T-helper 2 cell treated with Interferon-gamma antibody and Interleukin-4, amounts not matched to agents 5 μg/mL and 100 μg/mL, for 36 hours (primary cell): ENCODE measurements at places on chromosomes 7 and 10.

DNA sequence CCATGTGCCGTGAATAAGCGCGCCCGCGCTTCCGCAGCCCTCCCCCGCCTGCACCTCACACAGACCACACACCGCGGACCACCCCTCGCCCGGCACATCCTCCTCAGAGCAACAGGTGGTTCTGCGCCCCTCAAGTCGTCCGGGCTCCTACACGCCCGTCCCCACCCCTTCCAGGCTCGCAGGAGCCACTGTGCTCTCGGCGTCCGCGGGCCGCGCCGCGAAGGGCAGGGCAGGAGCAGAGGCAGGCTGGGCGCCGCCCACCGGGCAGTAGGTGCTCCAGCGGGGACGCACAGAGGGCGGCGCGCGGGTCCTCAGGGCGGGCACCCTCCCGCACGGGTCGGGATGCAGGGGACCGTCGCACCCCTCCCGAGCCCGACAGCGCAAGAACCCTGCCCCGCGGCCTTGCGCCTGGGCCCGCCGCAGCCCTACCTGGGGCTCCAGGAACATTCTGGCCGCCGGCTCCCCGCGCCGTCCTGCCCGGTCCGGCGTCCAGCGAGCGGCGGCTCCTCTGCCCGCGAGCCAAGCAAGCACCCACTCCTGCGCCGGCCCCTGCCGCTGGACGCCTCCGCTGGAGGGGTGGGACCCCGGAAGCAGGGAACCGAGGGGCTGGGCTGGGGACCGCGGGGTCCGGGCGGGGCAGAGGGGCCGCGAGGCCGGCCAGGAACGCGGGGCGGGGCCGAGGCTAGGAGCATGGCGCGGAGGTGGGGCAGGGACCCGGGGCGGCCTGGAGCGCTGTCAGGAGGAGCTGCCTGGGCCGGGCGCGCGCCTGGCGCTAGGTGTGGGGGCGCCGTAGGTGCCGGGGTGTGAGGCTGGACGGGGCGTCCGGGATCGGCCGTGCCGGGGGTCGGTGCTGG lies 37.4 kb downstream of the RASGEF1A start:
- DNase-seq, result no peak
- H3K27me3 ChIP-seq, result peaks cover 48% of the 10 kb centered on the region
- no peak overlapping the region for H3K27ac ChIP-seq

DNA sequence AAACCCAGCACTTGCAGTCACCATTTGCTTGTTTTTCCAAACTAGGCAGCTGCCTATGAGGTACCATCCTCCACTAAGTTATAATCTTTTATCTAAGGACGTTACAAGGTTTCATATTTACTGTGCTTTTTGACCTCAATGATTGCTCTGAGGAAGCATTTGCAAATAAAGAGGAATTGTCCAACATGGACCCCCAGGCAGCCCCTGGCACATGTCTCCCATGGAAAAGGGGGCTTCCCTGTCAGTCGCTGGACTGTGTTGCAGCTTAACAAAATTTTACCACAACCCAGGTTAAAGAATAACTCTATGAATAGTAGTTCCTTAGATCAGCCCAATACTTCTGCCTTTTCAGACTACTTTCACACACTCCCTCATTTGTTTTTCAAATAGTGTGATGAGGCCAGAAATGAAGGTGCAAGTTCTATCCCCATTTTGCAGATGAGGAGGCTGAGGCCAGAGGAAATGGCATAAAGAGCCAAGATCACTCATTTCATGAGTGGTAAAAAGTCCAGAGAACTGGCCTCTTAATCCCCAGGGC lies 52.8 kb upstream of the ZPBP start:
- peak overlapping the region; percentile 69 for H3K27ac ChIP-seq
- peaks cover 1% of the 10 kb centered on the region for H3K36me3 ChIP-seq
- DNase-seq, result no peak
- peak overlapping the region; percentile 35 for H3K4me3 ChIP-seq

- peaks cover 41% of the 10 kb centered on the region for H3K27me3 ChIP-seq
- H3K27ac ChIP-seq, result no peak overlapping the region
- no peaks in the 10 kb centered on the region for H3K36me3 ChIP-seq
- DNase-seq, result no peak
These were observed 10.4 kb upstream of the ELFN1 start for GRCh38 chr7:1659696-1660095.

DNA sequence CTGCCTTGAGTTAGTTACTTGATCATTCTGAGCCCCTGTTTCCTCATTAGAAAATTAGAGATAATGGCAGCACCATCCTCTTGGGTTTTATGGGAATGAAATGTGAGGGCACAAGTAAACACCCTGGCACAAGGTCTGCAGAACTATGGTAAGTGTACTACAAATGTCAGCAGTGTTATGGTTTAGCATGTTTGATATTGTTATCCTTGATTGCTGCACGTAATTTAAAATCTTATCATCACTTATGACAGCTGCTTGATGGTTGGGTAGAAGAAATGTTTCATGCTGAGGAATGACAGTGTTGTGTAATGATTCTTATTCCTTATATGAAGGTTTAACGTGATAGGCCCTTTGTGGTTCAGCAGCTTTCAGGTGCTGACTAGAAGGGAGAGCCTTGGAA lies 134.3 kb downstream of the KAT6B start:
- no peaks in the 10 kb centered on the region for H3K27me3 ChIP-seq
- H3K4me1 ChIP-seq, result peaks cover 28% of the 10 kb centered on the region
- no peak overlapping the region for H3K27ac ChIP-seq
- no peak overlapping the region for H3K4me3 ChIP-seq

GRCh38 chr10:93903051-93903450 lies 9.3 kb downstream of the SLC35G1 start:
- no peak overlapping the region for H3K27ac ChIP-seq
- no peak overlapping the region for H3K4me3 ChIP-seq
- H3K27me3 ChIP-seq, result no peaks in the 10 kb centered on the region
- H3K4me1 ChIP-seq, result peaks cover 8% of the 10 kb centered on the region
- DNase-seq, result no peak
- peaks cover 12% of the 10 kb centered on the region for H3K36me3 ChIP-seq

GRCh38 chr7:41135511-41135910 lies 567.4 kb downstream of the INHBA start:
- H3K4me3 ChIP-seq, result no peak overlapping the region
- H3K36me3 ChIP-seq, result no peaks in the 10 kb centered on the region
- no peak for DNase-seq
- no peaks in the 10 kb centered on the region for H3K4me1 ChIP-seq

DNA sequence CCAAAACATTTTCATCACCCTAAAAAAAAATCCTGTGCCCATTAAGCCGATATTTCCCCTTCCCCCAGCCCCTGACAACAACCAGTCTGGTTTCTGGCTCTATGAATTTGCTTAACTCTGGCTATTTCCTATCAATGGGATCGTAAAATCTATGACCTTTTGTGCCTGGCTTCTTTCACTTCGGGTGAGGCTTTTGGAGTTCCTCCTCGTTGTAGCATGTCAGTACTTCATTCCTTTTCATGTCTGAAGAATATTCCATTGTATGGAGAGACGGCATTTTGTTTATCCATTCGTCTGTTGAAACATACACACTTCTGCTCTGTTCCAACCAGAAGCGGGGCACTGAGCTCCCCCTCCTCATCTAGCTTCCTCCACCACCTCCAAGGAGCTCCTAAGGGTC lies 29.5 kb downstream of the TACC2 start:
- H3K36me3 ChIP-seq, result no peaks in the 10 kb centered on the region
- H3K27me3 ChIP-seq, result peaks cover 6% of the 10 kb centered on the region

DNA sequence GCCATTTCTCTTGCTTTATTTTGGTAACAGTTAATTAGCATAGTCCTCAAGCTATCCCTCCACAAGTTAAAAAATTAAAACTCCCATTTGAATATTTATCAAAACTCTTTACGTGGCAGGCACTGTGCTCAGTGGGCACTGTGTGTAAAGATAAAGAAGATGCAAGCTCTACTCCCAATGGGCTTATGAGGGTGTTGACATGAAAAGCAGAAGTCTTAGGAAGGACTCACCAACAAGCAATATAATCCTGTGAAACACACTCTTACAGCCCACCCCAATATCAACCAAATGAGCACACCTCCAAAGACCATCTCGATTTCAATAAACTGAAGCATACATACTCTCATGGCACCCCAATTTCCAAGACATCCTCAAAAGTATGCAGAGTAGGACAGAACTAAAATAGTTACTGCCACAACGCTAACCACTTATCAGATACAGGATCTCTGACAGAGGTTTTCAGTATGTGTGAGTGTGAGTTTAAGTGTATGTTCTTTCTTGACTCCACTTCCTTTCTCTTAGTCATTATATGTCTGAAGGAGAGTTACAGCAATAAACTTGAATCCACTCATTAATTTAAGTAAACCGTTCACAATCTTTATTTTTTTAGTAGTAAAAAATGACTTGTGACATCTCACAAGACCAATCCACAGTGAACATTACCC lies 120.0 kb downstream of the PDE1C start:
- H3K36me3 ChIP-seq, result no peaks in the 10 kb centered on the region
- H3K4me3 ChIP-seq, result no peak overlapping the region
- H3K27me3 ChIP-seq, result no peaks in the 10 kb centered on the region
- DNase-seq, result no peak
- H3K4me1 ChIP-seq, result peaks cover 2% of the 10 kb centered on the region

GRCh38 chr7:3463696-3464095 lies 162.6 kb downstream of the SDK1 start:
- H3K4me3 ChIP-seq, result no peak overlapping the region
- peaks cover 2% of the 10 kb centered on the region for H3K36me3 ChIP-seq
- DNase-seq, result no peak
- H3K27me3 ChIP-seq, result no peaks in the 10 kb centered on the region
- H3K27ac ChIP-seq, result no peak overlapping the region
- H3K4me1 ChIP-seq, result peaks cover 25% of the 10 kb centered on the region

GRCh38 chr7:38929460-38930171 lies 20.6 kb upstream of the VPS41 start:
- no peaks in the 10 kb centered on the region for H3K36me3 ChIP-seq
- DNase-seq, result no peak
- H3K4me3 ChIP-seq, result no peak overlapping the region
- peaks cover 7% of the 10 kb centered on the region for H3K4me1 ChIP-seq

DNA sequence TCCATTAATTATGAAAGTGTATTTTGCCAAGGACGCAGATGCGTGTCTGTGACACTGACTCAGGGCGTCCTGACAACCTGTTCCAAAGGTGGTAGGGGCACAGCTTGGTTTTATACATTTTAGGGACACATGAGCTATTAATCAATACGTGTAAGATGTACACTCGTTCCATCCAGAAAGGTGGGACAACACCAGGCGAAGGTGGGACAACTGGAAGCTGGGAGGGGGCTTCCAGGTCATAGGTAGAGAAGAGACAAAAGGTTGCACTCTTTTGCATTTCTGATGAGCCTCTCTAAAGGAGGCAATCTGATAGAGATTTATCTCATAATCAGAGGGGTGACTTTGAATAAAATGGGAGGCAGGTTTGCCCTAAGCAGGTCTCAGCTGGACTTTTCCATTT lies 82.7 kb upstream of the ZNF746 start:
- H3K27ac ChIP-seq, result no peak overlapping the region
- no peaks in the 10 kb centered on the region for H3K27me3 ChIP-seq
- H3K4me3 ChIP-seq, result no peak overlapping the region
- peaks cover 10% of the 10 kb centered on the region for H3K4me1 ChIP-seq

- no peak overlapping the region for H3K27ac ChIP-seq
- H3K27me3 ChIP-seq, result no peaks in the 10 kb centered on the region
- no peaks in the 10 kb centered on the region for H3K36me3 ChIP-seq
These were observed 970.9 kb upstream of the LRRN3 start for GRCh38 chr7:110119883-110120581.

GRCh38 chr7:33623267-33623666 lies 282.1 kb upstream of the BMPER start:
- H3K27ac ChIP-seq, result no peak overlapping the region
- no peaks in the 10 kb centered on the region for H3K36me3 ChIP-seq
- DNase-seq, result no peak
- H3K4me1 ChIP-seq, result no peaks in the 10 kb centered on the region

DNA sequence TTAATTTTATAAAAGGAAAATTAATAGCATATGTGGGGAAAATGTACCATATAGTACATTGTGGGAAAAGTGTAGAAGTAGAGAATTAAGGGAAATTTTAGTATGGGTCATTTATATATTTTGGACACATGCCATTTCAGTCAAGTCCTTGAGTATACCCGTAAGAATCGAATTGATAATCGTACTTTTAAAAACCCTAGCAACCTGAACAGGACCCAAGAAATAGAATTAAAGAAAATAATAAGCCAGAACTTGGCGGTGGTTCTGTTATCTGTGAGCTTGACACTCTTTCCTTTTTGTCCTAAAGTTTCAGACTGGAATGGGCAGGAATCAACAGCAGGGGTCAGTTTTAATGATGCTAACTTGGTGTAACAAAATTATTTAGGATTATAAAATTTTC lies 221.0 kb downstream of the CDK14 start:
- H3K4me3 ChIP-seq, result no peak overlapping the region
- no peak overlapping the region for H3K27ac ChIP-seq
- no peak for DNase-seq

DNA sequence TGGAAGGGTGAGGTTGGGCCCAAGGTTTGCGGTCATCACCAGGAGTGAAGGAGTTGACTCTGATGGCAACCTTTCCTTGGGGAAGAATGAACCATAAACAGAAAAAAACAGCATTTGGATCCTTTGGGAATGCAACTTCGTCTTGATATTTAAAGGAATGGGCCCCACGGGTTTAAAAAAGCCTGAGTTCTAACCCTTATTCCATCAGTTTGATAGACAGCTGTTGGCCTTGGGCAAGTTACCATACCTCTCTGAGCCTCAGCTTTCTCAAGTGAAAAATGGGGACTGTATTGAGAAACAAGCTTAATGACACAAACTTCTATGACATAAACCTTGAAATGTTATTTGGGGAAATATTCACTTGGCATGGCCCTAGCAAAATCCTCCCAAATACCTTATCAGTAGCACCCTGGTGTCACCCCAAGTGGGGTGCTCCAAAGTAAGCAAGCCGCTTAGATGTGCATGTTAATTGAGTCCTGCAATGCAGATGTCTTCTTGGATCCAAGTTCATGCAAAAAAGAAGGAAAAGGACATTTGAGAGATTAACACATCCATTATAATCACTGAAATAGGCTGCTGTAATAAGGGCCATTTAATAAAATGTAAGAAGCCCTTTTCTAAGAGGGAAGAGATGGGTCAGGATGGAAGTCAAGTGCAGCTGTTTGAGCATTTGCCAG lies 13.8 kb downstream of the MXI1 start:
- no peaks in the 10 kb centered on the region for H3K36me3 ChIP-seq
- no peak overlapping the region for H3K27ac ChIP-seq
- peak overlapping the region; percentile 55 for H3K4me3 ChIP-seq
- peaks cover 7% of the 10 kb centered on the region for H3K27me3 ChIP-seq
- H3K4me1 ChIP-seq, result peaks cover 53% of the 10 kb centered on the region
- DNase-seq, result no peak

DNA sequence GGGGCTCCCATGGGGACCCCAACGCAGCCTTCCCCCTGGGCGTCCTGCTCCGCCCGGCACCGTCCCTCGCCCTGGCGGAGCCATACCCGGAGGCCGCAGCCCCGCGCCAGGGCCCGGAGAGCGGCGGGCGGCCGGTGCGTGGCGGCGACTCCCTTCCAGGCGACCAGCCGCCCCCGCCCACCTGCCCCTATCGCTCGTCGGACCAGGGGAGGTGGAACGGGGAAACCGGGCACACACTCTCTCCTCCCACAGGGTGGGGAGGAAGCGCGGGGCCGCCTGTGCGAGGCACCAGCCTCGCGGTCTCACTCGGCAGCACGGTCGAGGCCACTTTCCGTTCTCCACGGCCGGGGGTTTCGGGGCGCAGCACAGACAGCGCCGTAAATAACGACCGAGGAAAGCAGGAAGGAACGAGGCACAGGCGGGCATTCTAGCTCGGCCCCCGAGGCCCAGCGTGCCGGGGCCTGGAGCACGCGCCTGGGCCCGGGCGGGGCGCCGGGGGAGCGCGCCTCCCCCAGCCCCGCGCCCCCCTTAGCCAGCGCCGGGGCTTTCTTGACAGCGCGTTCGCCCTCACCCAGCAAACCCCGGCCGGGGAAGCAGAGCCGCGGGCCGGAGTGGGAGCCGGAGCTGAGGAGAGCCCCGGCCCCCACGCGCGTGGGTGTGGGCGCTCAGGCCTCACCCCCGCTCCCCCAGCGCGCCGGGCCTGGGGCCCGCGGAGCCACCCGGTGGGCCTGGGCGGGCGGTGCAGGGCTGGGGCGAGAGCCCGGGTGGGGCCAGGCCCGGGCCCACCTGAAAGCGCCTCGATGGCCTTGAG lies 936 bp downstream of the IGF2BP3 start:
- H3K36me3 ChIP-seq, result peaks cover 11% of the 10 kb centered on the region
- H3K27ac ChIP-seq, result peak overlapping the region; percentile 95
